ENCODE measurements at places on chromosomes 3 and 15. TPM values are rescaled to one million over a fixed set of nuclear protein-coding genes. Genes with fewer than 3 reads are reported as not detected.

DNA sequence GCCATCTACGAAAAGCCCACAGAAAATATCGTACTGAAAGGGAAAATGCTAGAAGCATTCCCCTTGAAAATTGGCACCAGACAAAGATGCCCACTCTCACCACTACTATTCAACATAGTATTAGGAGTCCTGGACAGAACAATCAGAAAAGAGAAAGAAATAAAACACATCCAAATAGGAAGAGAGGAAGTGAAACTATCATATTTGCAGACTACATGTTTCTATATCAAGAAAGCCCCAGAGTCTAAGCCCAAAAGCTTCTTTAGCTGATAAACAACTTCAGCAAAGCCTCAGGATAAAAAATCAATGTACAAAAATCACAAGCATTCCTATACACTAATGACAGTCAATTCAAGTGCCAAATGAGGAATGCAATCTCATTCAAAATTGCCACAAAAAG lies 15.6 kb downstream of the OR5K3 start:
- no peak for DNase-seq

DNA sequence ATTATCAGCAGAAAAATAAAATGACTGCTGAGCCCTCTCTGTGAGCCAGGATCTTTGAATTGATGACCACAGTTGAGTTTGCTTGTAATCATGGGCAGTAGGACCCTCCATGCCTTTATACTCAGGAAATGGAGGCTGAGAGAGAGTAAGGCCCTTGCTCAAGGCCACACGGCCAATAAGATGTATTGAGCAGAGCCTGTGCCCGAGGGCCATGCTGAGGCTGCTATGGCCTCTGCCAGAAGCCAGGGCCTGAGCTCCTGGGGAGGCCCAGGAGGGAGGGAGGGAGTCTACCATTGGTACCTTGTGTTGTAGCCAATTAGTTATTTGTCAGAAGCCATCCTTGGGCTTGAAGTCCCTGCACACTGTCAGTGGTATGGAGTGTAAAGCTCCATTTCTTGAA lies 151.4 kb downstream of the DNAJB8 start:
- no peak for DNase-seq

DNA sequence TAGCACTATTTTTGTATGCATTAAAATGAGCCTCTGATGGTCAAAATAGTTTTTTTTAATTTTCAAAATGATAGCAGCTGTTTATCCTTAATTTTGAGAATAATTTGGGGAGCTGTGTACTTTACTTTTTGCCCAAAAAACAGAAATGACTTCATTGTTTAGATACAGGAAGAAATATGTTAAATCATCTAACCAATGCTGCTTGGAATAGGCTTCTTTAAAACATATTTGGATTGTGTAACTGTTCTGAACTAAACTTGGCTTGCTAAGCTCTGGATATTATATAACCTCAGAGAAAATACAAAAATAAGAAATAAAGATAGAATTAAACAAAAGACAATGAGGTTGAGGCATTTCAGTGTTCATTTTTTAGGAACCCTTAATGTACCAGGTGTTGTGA lies 119.3 kb downstream of the SERPINI1 start:
- DNase-seq = no peak

DNA sequence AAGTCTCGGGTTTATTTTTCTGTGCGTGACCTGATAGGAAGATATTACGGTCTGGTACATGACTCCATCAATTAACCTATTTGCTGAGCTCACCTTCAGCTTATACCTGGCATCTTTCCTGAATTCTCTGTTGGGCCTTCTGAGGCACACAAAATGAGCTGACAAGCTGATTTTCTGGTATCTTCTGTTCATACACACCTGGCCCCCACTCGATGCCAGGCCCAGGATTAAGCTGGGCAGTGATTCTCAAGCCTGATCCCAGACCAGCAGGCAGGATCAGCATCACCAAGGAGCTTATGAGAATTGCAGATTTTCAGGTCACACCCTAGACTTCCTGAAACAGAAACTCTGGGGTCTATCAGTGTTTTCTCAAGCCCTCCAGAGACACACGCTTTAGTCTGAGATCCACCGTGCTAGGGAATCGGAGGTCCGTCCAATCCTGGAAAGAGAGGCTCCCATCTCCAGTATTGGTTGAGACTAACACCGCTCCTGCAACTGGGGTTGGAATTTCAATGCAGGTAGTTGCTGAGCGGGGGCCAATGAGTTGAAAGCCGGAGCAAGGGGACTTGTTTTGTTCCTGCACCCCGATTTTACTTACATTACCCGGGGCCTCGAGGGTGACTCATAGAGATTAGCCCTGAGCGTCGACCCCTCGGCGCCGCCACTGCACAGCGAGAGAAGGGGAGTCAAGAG lies 636 bp upstream of the EIF1B start:
- DNase-seq = no peak

GRCh38 chr15:64009798-64010261 lies 36.5 kb downstream of the DAPK2 start:
- peak; percentile 77 for DNase-seq

Gene ZNF592
- total RNA-seq = 18.1 TPM

DNA sequence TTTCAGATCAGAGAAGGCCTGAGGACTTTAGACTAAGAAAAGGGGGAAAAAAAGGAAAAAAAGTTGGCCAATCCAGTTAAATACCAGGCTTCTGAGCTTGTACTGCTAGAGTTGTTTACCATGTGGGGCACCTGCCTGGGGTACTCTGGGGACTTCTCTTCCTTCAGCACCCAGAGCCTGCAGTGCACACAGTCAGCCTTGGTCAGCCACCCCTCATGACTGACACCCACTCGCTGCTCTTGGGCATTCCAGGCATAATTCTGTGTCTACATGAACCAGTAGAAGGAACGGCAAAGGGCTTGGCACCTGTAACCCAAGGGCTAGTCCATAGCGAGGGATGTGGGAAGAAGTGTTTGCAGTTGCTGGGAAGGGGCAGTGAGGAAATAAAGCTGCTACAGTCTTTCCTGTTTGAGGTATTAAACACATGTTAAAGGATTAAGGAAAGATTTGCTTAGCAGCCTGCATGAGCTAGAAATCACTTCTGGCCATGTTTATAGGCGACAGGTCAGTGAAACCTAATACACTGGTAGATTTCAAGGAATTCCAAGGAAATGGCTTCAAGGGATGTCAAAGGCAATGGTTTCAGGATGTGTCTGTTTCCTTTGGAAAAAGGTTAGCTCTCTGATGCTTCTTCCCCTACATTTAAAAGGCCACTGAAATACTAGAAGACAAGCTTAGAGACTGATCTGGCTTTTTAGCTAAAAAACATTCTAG lies 232.5 kb downstream of the CHST2 start:
- DNase-seq = no peak

GRCh38 chr3:54309601-54310000 lies 187.2 kb downstream of the CACNA2D3 start:
- no peak for DNase-seq

Gene ITIH4
- total RNA-seq = 3.9 TPM

DNA sequence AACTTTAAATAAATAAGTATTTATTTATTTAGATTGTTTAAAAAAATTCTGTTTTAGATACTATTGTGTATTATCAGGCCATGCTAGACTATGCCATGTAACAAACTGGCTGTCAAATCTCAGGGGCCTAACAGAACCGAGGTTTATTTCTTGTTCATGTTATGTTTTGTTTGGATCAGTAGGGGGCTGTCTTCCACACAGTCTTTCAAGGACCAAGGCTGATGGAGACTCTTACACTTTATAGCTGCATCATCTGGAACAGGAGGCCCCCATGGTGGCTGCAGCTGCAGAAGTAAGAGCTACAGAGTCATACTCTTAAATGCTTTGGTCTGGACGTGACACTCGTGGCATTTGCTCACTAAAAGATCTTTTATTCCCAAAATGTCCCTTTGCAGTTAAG lies 33.0 kb upstream of the ARL14 start:
- no peak for DNase-seq

GRCh38 chr3:8709801-8710507 lies 23.6 kb upstream of the CAV3 start:
- no peak for DNase-seq

- DNase-seq = no peak
These were observed 345.7 kb downstream of the CADM2 start for GRCh38 chr3:85304360-85304964.

Gene LMCD1
- 2.1 TPM for total RNA-seq

DNA sequence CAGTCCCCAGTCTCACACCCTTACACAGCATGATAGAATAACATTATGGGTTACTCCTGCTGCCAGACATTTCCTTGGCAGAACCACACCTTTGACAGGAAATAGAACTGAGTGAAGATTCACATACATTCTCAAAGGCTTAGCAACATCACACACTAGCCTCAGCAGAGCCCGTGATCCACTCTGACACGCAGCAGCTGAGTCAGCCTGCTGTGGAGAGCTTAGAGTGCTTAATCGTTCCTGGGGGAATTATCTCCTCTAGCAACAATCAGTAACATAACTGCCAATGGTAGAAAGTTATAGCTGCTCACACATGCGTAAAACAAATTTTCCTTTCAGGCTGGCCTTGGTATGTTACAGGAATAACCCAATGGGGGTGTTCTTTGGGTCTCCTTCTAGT lies 382.1 kb downstream of the GAP43 start:
- no peak for DNase-seq

Gene MGA
- total RNA-seq = 30.7 TPM

GRCh38 chr3:40518067-40518466 lies 6.7 kb upstream of the ZNF621 start:
- DNase-seq = no peak

- no peak for DNase-seq
These were observed 4.6 kb upstream of the DENND4A start for GRCh38 chr15:65796610-65797078.

- no peak for DNase-seq
These were observed 16.9 kb upstream of the SPATA12 start for GRCh38 chr3:57043518-57043917.

GRCh38 chr15:76861815-76862397 lies 43.2 kb downstream of the SCAPER start:
- no peak for DNase-seq

GRCh38 chr3:197041875-197042488 lies 12.4 kb upstream of the MELTF start:
- DNase-seq = no peak

Gene CPLX3
- total RNA-seq = 0.11 TPM

Gene NMNAT3
- 4.3 TPM for total RNA-seq

- peak; percentile 87 for DNase-seq
These were observed 46.1 kb downstream of the RFTN1 start for GRCh38 chr3:16467393-16467792.

DNA sequence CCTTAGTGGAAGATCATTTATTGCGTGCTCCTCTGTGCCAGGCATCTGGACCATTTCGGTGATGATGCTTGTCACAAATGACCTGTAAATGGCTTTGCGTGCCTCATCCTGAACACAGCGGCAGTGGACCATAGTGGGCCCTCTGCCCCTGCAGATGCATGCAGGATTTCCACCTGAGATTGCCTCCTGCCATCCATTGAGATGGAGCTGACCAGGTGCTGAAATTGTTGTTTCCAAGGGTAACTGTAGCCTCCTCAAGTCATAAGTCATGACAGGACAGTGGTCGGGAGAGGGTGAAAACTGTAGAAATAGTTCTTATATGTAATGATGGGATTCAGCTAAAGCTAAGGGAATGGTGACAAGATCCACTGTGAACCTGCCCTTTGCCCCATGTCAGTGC lies 35.5 kb downstream of the CLSTN2 start:
- DNase-seq = no peak

Gene ROPN1
- total RNA-seq = not detected

Gene VGLL3
- total RNA-seq = not detected

- DNase-seq = no peak
These were observed 78.9 kb upstream of the DGKG start for GRCh38 chr3:186440891-186441290.

GRCh38 chr3:95731753-95732152 lies 1082.6 kb upstream of the EPHA6 start:
- no peak for DNase-seq

All from activated CD8-positive, alpha-beta T cell treated with anti-CD3 and anti-CD28 coated beads for 36 hours (primary cell).